Subcutaneous preadipocyte (primary cell): ENCODE measurements at places on chromosomes 12 and 14. TPM values are rescaled to one million over a fixed set of nuclear protein-coding genes. Genes with fewer than 3 reads are reported as not detected.

Gene DNAAF2
- total RNA-seq, result 9.9 and 10.8 TPM in 2 replicates

Gene CRIP1
- 2.9 and 4.4 TPM in 2 replicates for total RNA-seq

Gene PLEKHD1
- under 0.01 TPM in 1 of 2 replicates, not detected in the other for total RNA-seq

Gene ZBTB42
- 1.8 and 2.5 TPM in 2 replicates for total RNA-seq

Gene PMCH
- total RNA-seq, result not detected in 2 replicates

Gene OTUB2
- total RNA-seq, result 0.73 and 0.98 TPM in 2 replicates

Gene MUCL1
- not detected in 2 replicates for total RNA-seq

Gene B4GALNT1
- total RNA-seq, result under 0.01 and 0.20 TPM in 2 replicates

Gene SLCO1C1
- not detected in 2 replicates for total RNA-seq

Gene NUDT14
- 6.1 and 9.6 TPM in 2 replicates for total RNA-seq

Gene PARP2
- total RNA-seq, result 8.1 and 13.3 TPM in 2 replicates

Gene TMEM229B
- total RNA-seq, result 0.20 and 0.37 TPM in 2 replicates

Gene ADCY4
- total RNA-seq, result 3.7 and 11.5 TPM in 2 replicates

Gene ENDOU
- total RNA-seq, result 0.37 and 1.6 TPM in 2 replicates

Gene DEGS2
- total RNA-seq, result under 0.01 TPM in 1 of 2 replicates, not detected in the other

Gene SERPINA1
- total RNA-seq, result 0.39 TPM in 1 of 2 replicates, not detected in the other

Gene MANSC4
- total RNA-seq, result not detected in 2 replicates

Gene SLC24A4
- under 0.01 TPM in 1 of 2 replicates, not detected in the other for total RNA-seq

Gene STAC3
- 0.59 and 0.73 TPM in 2 replicates for total RNA-seq

Gene SCN8A
- 13.6 and 13.9 TPM in 2 replicates for total RNA-seq
